ENCODE measurements at places on chromosomes 4 and X. TPM values are rescaled to one million over a fixed set of nuclear protein-coding genes. Genes with fewer than 3 reads are reported as not detected.

Gene UGT2A1
- not detected for total RNA-seq

Gene VCX3A
- not detected for total RNA-seq

Gene MAOA
- 230 TPM for total RNA-seq

Gene MSX1
- 2.2 TPM for total RNA-seq

Gene SAT1
- total RNA-seq = 461 TPM

Gene RNF175
- total RNA-seq = 1.9 TPM

Gene ARMCX5
- 32.7 TPM for total RNA-seq

Gene MAGEB1
- 51.1 TPM for total RNA-seq

Gene ARHGAP6
- 72.6 TPM for total RNA-seq

Gene PCGF3
- total RNA-seq = 59.0 TPM

Gene PNMA5
- 6.5 TPM for total RNA-seq

Gene MAGEA4
- 47.7 TPM for total RNA-seq

Gene LINC00632
- 6.5 TPM for total RNA-seq

Gene RTL9
- total RNA-seq = not detected

Gene NDST4
- total RNA-seq = 0.14 TPM

Gene MSL3
- 13.4 TPM for total RNA-seq

Gene BTC
- 2.3 TPM for total RNA-seq

Gene BRS3
- total RNA-seq = not detected

Gene SPOCK3
- total RNA-seq = 18.1 TPM

Gene NUP62CL
- total RNA-seq = 10.8 TPM

Gene LRRC66
- total RNA-seq = not detected

Gene ZDHHC15
- 2.9 TPM for total RNA-seq

Gene TCEAL6
- not detected for total RNA-seq

Gene SSX1
- total RNA-seq = not detected

Gene TNIP3
- total RNA-seq = not detected

Gene IL1RAPL2
- 0.51 TPM for total RNA-seq

Gene SEL1L3
- 26.1 TPM for total RNA-seq

Gene FAM47A
- not detected for total RNA-seq

Gene TMEM175
- 44.1 TPM for total RNA-seq

Gene RNF212
- 7.1 TPM for total RNA-seq

Gene ANOS1
- 31.9 TPM for total RNA-seq

Gene EMCN
- total RNA-seq = 15.3 TPM

Gene RHOXF2B
- not detected for total RNA-seq

Gene CC2D2A
- 38.1 TPM for total RNA-seq

Gene KLHL13
- 10.7 TPM for total RNA-seq

Gene CT45A10
- not detected for total RNA-seq

Gene SUPT20HL1
- total RNA-seq = not detected

Gene UPF3B
- total RNA-seq = 3.9 TPM

Gene NLGN4X
- total RNA-seq = 13.2 TPM

Gene GAGE12F
- not detected for total RNA-seq

Gene CLDN34
- total RNA-seq = 0.36 TPM

Gene DAPP1
- 1.1 TPM for total RNA-seq

Gene ADRA2C
- 28.6 TPM for total RNA-seq

Gene PPBP
- not detected for total RNA-seq

Gene HTRA3
- total RNA-seq = 6.0 TPM
